Substantia nigra (tissue), 51 donors: ENCODE measurements at places on chromosomes 16 and 17.

GRCh38 chr17:40343219-40344119 lies 21.1 kb downstream of the GJD3 start:
- no peak for DNase-seq

- no peak for DNase-seq
Observed at GRCh38 chr16:454397-454940, 29.0 kb downstream of the RAB11FIP3 start.

DNA sequence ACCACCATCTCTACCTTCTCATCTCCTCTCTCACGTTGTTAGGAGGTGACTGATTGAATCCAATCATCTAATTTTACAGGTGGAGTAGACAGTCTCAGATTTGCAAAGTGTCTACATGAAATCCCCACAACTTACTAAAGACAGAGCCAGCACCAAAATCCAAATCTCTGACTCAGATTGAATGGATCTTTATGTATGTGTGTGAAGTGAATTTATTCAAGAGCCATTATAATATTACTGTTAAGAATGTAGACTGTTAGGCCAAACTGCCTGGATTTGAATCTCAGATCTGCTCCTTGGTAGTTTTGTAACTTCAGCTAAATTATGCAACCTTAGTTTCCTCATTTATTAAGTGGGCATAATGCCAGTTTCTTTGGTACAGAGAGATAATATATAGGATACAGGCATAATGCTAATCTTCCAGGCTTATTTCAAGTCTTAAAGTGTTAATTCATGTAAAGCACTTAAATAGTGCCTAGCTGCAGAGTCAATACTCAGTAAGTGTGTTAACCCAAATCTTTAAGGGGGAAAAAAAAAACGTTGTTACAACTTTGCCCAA lies 12.7 kb downstream of the CNEP1R1 start:
- no peak for DNase-seq

DNA sequence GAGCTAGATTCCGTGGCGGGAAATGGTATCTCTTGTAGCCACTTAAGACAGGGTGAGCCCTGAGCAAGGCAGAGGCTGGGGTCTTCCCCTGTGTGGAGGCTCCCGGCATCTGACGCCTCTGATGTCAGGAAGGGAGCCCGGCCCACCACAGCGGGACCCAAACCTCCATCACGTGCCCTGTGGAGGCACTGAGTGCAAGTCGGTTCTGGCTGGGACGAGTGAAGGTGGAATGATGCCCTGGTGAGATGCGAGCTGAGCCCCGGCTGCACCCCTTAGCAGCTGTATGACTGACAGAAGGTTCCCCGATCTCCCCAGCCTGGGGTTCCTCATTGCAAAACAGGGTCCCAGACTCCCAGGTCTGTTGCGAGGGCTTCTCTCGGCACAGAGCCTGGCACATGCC lies 187.4 kb upstream of the TNRC6C start:
- no peak for DNase-seq

DNA sequence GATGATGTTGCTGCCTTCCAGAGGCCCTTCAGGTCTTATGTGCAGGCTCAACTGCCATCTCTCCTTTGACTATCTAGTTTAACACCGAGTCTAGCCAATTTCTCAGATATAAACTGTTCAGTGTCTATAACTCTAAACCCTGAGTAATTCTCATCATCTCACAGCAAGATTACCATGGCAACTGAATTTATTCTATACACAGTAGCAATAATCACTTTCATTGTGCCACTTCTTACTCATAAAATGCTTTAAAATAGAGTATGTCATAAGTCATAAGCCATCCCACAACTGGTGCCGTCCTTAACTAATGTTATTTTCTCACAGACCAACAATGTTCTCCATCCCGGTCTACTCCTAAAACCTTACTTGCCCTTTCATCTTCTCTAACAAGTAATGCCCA lies 45.0 kb downstream of the SYNRG start:
- DNase-seq, result no peak

DNA sequence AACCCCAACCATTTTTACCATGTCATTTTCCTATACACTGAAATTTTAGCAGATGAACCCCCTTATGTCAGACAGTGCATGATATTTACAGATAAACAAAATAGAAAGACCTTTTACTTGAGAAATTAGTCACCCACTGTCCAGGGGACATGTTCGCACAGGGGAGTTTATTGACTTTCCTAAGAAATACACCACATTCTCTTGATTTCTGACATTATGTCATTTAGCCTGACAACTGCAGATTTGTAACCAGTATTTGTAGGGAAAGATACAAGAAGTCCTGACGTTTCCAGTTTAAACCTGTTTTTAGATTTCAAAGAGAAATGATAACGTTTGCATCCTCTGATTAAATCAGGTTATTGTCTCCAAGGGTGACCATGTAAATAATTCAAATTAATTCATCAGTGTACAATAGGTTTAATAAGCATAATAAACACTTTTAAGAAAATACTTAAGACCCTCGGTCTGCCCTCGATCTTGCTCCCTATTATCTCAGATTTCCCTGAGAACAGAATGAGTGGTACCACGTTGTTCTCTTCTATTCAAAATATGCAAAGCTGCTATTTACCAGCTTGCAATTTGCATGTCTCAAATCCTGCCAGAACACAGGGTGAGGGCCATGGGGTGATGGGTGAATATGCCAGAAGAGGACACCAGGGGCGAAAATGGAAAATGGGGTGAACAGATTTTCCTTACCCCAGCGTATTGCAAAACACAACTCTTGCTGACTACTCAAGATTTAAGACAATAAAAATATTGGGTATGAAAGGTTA lies 2.1 kb upstream of the LYRM9 start:
- DNase-seq, result no peak

DNA sequence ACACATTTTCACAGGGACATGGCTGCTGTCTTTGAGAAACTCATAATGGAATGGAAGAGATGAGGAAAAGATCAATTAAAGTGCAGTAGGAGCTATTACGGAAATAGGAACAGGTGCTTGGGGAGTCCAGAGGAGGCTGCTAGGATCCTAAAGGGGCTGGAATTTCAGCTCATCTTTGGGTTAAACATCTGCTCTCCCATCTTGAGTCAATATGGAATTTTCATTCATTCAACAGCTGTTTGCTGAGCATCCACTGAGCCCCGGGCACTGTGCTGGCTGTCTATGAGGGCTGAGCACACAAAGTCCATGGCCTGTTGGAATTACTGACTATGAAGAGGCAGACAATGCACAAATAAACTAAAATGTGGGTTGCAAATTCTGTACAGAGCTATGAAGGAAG lies 47.9 kb downstream of the ASIC2 start:
- no peak for DNase-seq

DNA sequence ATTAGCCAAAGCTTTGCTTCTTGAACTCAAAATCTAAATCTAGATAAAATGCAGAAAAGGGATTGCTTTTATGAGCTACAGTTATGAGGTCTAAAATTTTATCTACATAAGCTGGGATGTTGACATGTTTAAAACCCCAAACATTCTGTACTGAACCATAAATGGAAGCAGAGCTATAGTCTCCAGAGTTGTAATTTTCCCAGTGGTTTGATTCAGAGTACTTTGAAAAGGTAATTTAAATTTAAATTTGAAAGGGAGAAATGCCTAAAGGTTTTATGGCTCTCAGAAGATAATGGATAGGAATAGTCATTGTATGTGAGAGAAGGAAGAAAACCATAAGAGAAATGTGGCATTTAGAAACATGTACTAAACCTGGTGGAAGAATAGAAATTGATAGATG lies 163.2 kb downstream of the PPM1E start:
- no peak for DNase-seq

GRCh38 chr17:40315678-40316570 lies 6.9 kb downstream of the RARA start:
- DNase-seq, result no peak

- DNase-seq, result peak; percentile 69
Observed at GRCh38 chr17:31580706-31581490, 189.4 kb downstream of the RAB11FIP4 start.

- no peak for DNase-seq
Observed at GRCh38 chr17:21370430-21370829, 5.7 kb upstream of the KCNJ12 start.

- DNase-seq, result no peak
Observed at GRCh38 chr17:6366221-6366666, 68.7 kb downstream of the AIPL1 start.

GRCh38 chr17:7465597-7466275 lies 13.7 kb downstream of the ZBTB4 start:
- no peak for DNase-seq

DNA sequence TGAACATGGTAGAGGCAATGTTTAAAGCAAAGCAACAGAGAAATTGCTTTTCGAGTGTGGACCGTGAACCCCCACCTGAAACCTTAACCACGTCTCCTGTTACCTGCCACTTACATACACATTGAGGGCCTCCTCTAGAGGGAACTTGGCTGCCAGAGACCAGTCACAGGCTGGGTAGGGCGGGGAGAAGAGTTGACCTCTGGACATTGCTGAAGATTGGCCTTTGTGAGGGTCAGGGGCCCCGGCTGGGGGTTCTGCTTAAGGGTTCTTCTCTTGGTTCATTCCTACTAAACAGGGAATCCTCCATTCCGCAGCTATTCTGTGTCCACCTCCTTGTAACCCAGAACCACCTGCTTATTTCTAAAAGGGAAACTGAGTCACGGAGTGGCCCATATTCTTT lies 53.8 kb downstream of the IRX6 start:
- no peak for DNase-seq

GRCh38 chr17:65586899-65587298 lies 25.5 kb upstream of the AXIN2 start:
- DNase-seq, result no peak

GRCh38 chr16:56828647-56829046 lies 36.4 kb upstream of the SLC12A3 start:
- no peak for DNase-seq

DNA sequence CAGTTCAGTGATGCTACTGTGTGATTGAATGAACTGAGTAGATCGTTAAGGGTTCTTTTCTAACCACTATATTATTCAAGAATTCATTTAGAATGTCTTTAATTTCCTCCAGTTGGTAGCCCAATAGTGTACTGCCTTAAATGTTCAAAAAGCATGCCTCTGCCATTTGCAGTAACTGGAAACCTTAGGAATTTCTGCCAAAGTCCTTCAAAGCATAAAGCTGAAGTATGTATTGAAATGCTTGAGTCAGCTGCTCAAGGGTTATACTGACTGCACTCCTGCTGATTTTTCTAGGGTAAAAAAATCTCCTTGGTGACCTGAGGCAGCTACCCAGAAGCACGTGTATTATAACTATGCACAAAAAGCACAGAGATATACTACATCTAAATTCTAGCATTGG lies 56.5 kb downstream of the SNTB2 start:
- no peak for DNase-seq

DNA sequence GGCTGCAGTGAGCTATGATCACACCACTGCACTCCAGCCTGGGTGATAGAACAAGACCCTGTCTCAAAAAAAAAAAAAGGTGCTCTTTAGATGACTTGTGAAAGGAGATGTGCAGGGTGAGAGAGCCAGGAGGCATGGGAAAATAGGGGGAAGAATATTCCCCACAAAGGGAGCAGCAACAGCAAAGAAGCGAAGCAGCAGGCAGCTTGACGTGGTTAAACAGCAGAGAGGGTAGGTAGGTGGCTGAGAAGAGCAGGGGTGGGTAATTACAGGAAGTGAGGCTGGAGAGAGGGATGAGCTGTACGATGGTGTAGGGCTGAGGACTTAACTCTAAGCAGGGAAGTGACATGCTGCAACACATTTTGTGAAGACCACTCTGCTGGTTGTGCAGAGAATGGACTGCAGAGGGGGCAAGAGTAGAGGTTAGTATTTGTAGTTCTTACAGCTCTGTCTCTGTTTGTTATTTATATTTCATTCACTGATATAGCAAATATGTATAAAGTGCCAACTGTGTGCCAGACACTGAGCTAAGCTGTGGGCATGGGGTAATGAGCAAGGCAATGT lies 1.6 kb downstream of the HEATR3 start:
- DNase-seq, result no peak

GRCh38 chr16:89863741-89864526 lies 9.5 kb upstream of the TCF25 start:
- no peak for DNase-seq

DNA sequence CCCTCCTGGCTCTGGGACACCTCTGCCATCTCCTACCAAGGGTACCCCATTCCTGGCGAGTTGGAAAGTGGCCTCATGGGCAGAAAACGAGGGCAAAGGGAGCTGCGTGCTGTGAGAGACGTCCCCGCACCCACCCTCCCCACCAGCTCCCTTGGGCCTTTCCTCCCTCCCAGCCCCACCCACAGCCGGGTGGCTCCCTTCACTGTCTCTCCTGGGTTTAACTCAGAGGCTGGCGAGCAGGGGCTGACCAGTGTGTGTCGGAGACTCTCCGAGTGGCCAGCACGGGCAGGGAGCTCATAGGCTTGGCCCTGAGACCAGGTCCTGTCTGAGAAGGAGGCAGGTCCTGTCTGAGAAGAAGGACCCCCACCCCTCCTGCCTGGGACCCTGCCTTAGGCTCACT lies 26.1 kb downstream of the METRNL start:
- DNase-seq, result no peak

- no peak for DNase-seq
Observed at GRCh38 chr16:54477714-54478113, 191.1 kb upstream of the IRX3 start.

DNA sequence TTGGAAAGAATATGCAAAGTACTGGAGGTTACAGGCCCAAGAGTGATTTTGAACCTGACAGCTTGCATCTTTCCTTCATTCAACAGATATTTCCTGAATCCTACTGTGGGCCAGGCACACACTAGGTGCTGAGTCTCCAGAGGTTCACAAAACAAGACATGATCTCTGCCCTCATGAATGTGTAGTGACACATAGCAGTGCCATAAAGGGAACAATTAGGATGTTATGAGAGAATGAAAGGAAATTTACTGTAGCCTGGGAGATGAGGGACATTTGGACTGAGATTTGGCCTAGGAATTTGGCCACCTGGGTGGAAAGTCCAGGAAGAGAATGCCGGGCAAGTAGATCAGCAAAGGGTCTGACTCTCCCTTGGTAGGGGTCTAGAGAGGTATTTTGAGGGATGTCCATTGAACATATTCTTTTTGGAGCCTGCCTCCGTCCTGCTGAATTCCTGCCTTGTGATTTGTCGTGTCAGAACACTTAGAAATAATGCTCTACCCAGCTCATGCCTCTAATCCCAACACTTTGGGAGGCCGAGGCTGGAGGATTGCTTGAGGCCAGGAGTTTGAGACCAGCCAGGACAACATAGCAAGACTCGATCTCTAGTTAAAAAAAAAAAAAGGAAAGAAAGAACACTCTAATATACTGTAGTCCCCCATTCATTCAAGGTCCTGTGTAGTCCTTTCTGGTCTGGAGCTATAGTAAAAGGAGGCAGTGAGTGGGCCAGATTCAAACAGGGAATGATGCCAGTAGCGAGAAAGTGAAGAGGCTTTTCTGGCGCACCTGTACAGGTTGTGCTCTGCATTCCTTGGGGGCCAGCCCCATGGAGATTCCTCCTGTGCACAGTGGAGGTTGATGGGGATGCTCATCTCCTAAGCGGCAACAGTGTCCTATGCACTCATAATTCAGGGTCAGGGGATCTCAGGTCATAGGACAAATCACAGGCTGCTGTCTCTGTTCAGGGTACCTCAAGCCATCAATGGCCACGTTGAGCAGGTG lies 90.6 kb upstream of the CLEC18A start:
- no peak for DNase-seq

- no peak for DNase-seq
Observed at GRCh38 chr16:23408823-23409298, 44.1 kb downstream of the COG7 start.

- DNase-seq, result no peak
Observed at GRCh38 chr16:12944300-12944699, 42.9 kb downstream of the SHISA9 start.
